ENCODE measurements at places on chromosomes 5 and 9.
A peak's percentile ranks its signal among the peaks of the same experiment; 100 is the strongest.

DNA sequence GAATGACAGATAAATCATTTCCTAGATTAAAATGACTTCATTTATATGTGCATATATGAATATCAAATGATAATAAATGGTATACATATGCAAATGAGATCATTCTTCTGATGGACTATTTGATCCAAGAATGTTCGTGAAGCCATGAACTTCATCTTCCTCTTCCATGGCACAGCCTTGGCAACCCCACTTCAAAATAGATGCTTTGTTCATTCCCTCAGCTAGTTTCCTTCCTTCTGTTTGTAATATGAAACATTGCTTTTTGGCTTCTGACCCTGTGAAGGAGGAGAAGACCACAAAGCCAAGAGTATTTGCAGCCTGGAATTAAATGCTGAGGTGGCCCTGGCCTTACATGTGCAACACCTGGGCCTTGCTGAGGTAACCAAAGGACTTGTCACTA is 106.8 kb upstream of the LIFR start:
- DNase-seq = no peak

- DNase-seq = no peak
Observed at GRCh38 chr9:88721025-88721424, 186.0 kb downstream of the NXNL2 start.

GRCh38 chr5:152151940-152152339 is 227.3 kb upstream of the GLRA1 start:
- no peak for DNase-seq

GRCh38 chr5:54658010-54658409 is 140.5 kb downstream of the SNX18 start:
- DNase-seq = no peak

GRCh38 chr9:112605518-112605917 is 112.4 kb downstream of the INIP start:
- DNase-seq = no peak

DNA sequence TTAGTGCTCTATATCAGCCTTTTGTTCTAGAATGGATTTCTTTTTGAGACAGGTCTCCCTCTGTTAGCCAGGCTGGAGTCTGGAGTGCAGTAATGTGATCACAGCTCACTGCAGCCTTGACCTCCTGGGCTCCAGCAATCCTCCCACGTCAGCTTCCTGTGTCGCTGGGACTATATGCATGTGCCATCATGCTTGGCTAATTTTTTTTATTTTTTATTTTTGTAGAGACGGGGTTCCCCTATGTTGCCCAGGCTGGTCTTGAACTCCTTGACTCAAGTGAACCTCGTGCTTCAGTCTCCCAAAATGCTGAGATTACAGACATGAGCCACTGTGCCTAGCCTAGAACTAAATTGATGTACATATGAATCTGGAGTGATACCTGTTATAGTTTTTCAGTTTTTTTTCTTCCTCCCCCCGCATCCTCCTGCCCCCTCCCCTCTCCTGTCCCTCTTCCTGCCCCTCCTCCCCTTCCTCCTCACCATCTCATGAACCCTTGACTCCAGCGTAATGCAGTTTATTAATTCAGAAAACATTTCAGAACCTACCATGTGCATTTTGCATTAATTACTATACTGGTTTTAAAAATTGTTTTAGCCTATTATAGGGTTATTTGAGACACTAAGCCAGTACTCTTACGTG is 37.4 kb upstream of the TNFAIP8 start:
- peak; percentile 64 for DNase-seq

DNA sequence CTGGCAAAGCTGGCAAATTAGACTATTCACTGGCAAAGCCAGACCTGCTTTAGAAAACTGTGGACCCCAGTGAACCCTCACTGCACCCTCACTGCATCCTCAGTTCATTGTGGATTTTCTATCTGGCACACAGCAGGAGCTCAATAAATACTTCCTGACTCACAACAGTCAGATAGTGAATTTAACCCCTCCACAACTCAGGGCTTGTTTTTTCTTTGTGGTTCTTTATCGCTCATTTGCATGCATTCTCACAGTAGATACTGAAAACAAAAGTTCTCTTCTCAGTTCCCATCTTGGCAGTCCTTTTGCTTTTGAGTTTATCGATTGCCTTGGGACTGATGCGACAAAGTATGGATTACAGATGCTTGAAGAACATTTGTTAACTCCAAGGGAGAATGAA is 99.8 kb downstream of the ACTL7B start:
- no peak for DNase-seq

DNA sequence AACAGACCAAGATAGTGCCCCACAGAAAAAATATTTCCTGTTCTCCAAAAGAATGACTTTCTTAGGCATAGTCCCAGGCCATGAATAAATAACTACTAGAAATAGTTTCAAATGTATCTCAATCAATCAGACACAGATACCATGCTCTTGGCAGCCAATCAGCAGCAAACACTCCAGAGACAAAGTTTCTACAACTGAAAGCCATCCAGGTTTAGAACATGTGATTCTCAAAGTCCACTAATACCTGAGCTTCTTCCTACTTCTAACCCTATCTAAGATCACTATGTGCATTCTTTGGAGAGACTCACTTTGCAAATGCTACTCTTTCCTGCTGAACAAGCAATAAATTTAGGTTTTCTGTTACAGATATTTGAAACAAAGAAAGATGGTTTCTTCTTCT is 425.8 kb upstream of the GRIN3A start:
- no peak for DNase-seq

DNA sequence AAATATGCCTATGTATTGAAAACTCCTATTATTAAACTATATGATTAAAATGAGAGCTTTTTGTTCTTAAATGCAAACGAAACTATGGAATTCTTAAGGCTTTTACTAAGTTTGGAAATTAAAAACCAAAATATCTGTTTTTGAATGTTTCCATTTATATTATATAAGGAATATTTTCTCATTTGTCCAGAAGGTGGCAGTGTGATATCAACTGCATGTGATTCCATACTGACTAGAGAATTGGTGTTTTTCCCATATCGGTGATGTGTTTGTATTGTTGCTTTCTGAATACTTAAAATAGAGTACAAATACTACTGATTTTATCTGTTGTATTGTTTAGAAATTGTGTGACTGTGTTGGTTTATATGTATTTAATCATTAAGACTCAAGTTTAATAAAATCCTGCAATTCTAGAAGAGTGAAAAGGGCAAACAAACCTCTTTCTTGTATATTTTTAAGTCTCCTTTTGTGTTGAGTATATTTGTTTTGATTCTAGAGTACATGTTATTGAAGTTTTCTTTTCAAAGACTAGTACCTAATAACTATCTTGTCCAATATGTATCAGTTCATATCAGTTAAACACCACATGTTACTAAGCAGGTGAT is 320.8 kb downstream of the CCDC171 start:
- no peak for DNase-seq

DNA sequence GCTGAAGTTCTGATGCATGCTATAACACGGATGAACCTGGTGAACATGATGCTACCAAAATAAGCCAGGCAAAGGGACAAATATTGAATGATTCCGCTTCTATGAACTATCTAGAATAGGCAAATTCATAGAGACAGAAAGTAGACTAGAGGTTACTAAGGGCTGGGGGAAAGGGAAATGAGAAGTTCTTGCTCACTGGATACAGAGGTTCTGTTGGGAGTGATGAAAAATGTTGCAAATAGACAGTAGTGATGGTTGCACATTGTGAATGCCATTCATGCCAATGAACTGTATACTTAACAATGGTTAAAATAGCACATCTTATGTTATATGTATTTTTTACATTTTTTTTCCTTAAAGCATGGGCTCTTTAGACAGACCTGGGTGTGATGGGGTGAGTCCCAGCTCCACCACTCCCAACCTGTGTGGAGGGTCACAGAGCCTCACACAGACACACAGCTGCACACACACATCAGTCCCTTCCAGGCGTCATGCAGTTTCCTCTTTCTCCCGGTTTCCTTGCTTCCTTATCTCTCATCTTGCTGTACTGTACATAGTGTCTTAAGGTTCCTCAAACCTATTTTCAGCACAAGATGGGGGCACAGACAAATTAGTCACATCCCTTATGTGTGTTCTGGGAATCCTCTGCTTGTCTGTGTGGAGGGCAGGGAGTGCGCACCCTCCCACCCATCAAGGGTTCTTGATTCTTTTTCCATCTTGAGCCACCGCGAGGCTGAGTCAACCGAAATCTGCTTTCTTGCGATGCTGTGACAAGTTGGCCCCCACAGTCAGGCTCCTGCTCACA is 192.9 kb downstream of the CRB2 start:
- no peak for DNase-seq

GRCh38 chr5:119063579-119064379 is 7.1 kb upstream of the DMXL1 start:
- no peak for DNase-seq

DNA sequence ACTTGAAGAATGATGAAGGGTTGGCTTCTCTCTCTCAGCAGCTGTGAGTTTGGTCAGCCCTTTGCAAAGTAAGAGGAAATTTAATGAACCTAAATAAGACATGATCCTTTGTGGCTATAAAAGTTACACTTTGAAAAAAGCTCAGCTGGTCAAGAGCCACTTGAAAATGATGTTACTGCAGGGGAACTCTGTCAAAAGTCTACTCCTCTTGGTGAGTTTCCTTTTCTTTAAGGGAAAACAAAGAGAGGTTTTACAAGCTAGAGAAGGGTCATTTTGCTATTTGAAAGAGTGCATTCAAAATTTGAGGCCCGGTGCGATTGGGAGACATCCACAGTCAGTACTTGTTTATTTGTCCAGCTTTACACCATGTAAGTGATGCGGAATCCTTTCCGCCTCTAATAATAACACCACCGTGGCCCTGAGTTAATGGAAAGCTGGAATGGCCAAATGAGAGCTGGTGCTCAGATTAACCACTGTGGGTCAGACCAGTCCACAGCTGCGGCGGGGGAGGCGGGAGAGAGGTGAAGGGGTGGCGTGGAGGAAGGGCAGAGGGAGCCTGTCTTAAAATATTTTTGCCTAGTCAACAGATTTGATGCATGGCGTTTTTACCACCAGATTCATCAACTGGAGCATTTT is 404.0 kb downstream of the TLE4 start:
- no peak for DNase-seq

- DNase-seq = no peak
Observed at GRCh38 chr9:35905912-35906679, at the start of gene HRCT1. TSS of gene HRCT1 (plus strand) at chr9:35906202. CDS start at chr9:35906288, 86 bp downstream.

DNA sequence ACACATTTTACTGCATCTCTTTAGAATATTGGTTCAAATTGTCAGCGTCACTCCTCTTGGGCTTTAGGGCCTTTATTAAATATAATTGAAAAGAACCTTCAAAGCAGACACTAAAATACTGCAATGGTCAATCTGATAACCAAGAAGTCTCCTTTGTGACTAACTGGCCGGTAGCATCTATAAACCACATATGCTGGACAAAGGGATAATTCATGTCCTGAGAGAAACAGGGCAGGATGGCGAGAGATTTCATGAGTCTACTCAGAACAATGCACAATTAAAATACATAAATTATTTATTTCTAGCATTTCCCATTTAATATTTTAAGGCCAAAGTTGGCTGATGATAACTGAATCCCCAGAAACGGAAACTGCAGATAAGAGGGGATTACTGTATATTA is 1083.4 kb upstream of the CDH18 start:
- DNase-seq = no peak

DNA sequence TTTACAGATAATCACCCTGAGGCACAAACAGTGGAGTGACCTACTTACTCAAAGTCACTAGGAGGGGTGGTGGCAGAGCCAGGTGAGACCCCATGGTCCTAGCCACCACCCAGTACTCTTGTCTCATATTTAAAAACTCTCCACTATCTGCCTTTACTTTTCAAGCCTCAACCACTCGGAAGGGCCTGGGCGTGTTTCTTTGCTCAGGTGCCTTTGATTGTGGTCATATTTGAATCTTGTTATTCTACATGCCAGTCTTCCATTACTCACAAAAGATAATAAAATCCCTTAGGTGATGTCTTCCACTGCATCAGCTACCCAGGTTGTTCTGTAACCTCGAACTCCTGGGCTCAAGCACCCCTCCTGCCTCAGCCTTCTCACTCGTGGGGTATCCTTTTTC is 20.7 kb upstream of the TRIM36 start:
- DNase-seq = no peak

GRCh38 chr5:53971131-53971530 is 339.2 kb downstream of the ARL15 start:
- DNase-seq = no peak

DNA sequence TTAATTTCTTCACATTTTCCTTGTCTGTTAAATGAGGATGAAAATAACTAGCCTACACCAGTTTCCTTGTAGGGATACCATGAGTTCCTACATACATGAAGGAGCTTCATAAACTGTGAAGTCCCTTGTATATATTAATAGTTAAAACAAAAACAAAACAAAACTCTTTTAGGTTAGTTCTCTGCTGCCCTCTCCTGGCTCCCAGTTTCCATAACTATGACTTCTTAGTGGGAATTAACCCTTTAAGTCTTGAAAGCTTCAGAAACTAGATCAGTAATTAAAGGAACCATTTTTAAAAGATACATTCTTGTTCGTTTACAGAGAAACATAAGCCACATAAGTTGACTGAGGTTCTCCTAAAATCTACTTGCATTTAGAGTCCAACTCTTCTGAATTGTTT is 500.0 kb upstream of the C9orf72 start:
- DNase-seq = no peak

DNA sequence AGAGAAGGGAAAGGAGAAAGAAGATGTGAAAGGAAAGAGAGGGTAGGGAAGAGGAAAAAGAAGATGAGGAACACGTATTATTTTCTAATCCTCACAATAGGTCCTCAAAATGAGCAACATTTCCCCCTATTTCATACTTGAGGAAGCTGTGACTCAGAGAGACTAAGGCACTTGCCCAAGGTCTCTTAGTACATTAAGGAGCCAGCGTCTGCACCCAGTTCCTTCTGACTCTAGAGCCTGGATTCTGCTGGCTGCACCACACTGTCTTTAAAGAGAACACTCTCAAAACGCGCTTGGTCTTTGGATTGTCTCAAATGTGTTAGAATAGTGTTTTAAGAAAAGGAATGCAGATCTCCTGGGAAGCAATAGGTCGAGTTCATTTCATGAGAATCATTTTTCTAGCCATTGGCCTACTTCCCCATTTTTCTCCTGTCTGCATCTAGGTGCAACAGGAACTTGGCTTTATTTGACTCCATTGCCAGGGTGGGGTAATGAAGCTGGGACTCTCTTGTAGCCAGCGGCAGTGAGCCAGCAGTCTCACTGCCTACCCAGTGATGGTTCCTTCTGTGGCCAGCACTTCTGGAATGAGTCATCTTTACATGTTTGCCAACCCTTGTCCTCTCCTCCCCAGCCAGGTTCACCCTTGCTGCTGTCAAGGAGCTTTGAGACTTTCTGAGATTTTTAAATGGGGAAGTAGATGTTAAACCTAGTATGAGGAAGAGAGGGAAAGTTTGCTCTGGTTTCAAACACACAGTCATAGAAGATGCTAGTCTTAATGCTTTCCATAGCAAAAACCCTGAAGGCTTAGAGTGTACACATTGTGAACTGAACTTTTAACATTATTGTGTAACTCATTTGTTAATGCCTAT is 82.7 kb downstream of the DOCK8 start:
- DNase-seq = peak; percentile 42
